DMS79 (cell line): ENCODE measurements at places on chromosomes 2 and 18.

DNA sequence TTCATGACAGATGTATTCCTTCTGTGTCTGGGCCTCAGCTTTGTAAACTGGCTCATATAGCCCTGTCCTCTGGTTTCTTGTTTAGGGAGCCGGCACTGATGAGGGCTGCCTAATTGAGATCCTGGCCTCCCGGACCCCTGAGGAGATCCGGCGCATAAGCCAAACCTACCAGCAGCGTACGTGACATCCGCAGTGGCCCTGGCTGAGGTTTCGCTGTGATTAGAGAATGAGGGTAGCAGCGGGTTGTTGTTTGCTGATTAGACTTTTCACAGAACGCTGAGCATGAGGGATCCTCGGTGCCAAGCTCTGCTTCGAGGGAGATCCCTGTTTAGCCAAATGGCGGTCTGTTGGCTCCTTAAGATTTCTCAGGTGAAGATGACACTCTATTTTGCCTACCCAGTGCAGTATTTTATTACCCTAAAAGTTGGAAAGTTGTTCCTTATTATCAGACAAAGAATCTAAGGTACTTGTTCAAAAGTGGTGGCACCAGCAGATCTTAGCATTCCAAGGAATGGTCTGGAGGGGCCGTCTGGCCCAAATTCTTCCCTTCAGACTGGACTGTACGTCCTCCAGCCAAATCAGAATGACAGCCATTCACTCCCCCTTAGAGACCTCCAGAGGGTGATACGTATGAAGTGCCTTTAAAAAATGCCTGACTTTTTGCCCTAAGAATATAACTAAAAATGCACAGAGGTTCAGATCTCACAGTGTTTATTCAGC lies 21.5 kb upstream of the GMCL1 start:
- DNase-seq = no peak

DNA sequence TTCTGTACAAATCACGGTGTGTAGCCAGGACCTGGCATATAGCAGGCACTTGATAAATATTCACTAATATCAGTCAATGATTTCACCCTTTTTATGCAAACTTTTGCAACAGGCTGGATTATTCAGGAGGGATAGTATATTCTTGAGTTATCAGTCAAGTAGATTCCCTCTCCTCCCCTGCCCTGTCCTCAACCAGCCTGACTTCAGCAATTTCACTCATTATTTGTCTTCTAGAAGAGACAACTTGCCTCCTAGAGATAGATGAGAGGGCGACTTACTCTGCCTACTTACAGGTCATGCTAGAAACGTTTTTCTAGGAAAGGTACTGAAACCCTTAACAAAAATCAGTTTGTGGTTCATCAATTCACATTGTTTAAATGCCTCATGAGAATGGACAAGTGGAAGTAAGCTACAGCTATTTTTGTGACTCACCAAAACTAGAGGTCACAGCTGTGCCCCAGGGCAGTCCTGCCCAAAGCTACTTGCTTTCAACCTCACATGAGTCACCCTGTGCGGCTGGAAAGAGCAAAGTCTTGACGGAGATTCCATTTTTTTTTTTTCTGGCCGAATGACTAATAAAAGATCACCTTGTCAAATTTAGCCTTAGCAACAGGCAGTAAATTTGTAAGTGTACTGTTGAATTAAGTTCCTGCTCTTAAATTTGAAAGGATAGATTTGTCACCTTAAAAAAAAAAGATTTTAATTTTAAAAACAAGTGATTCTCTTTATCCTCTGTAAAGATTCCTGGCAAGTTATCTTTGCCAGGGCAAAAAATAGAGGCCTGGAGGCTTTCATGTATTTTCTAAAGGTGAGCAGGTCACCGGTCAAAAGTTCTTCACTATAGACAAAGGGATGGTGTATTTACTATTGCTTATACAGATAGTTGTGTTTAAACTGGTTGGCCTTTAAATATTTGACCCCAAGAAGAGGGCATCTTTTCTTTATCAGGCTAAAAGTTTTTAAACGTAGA lies 109.0 kb upstream of the SLC35G4 start:
- DNase-seq = no peak

DNA sequence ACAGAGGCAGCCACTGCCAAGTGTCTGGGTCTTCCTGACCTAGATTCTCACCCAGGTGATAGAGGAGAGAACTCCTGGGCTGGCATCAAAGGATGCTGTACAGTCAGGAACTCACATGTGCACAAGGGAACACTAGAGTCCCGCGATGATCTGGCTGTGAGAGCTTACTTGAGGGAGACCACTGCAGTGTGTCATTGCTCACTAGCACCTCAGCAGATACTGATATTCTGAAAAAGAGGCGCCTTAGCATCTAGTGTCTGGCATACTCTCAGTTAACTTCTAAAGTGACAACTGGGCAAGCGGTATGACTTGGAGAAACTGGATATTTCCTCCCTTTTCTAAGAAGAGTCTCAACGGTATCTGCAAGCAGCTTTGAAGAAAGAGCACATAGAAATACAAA lies 189.9 kb downstream of the CMPK2 start:
- DNase-seq = no peak

GRCh38 chr2:46497766-46498165 lies 18.4 kb downstream of the TMEM247 start:
- no peak for DNase-seq

GRCh38 chr18:12990123-12990475 lies 1.1 kb upstream of the CEP192 start:
- no peak for DNase-seq
